T-helper 22 cell (primary cell): ENCODE measurements at places on chromosomes 1 and 21.

DNA sequence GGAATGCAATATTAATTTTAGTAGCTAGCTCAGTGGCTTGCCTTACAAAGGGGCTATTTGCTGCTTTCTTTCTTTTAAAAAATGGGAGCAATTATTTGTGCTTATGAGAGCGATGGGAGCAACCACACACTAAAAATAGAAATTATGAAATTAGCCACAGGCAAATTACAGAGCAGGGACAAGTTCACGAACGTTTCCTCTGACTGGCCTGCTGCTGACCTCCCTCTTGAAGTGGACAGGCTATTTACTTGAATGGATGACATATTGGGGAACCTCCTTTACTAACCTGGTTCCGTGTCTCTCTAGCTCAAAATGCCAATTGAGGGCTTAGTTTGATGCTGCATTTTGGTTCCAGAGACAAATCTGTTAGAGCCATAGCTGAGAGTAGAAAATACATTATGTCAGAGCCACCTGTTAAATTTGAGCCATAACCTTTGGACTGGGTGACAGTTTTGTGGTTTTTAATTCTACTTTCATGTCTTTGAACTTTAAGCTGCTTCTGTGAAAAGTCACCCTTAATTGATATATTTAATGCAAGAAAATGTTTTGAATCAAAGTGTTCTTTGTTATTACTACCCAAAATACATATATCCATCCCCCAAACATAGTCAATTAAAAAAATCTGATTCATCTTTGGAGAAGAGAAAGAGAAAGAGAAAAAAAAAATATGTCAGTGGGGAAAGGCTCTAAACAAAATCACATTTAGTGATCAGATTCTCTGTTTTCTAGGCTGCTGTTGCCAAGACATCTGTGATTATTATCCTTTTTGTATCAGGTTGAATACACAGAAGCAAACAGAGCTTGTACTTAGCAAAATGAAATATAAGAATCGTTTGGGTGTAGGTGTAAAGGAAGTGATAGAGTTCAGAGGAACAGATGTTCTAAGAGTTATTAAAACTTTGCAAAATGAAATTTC lies 351.9 kb downstream of the ADGRL2 start:
- DNase-seq, result no peak

DNA sequence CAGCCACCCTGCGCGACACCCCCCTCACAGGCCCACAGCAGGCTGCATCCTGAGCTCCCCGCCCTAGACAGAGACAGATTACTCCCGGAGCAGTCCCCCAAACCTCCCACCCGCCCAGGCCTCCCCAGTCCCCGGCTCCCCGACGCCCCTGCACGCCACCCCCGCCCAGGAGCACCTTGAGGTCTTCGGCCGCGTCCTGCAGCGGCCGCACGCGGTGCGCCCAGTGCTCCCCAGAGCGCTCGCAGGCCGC lies 731 bp downstream of the TRIM11 start:
- DNase-seq, result no peak

GRCh38 chr1:19563324-19564097 lies 78.2 kb upstream of the CAPZB start:
- DNase-seq, result no peak

DNA sequence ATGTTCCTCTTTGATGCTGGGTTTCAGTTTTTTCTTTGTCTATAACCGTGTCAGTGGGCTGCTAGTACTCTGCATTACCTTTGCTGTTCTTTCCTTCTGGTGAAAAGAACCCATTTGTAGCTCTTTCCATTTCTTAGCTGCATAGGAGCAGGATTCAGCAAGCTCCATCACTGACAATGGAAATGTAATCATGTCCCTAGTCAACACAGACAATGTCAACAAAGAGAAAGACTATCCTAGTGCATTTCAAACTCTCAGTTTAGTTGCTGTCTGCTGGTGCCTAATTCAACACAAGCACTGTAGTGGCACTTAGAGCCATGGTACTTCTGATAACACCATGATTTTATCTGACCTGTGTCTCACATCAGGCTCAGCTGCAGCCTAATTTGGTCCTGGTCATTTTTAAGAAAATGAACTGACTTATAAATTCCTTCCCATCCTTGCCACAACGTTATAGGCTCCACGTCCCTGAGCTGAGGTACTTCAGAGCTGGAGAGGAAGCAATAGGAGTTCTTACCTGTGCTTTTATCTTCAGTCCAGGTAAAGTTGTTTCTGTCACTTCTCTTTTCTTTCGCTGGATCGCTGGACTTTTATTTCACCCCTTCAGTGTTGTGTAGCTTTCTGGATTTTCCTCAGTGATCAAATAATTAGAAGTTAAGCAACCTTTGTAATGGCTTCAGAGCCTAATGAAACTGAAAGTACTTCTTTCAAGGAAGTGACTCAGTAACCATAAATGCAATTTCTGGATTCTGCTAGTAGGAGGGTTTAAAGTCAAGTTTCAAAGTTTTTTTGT lies at the start of gene GBP3:
Gene GBP3, minus strand, starts transcription at position 700 of the 793 bp plus-strand sequence. CDS start 2,145 bp downstream, outside the sequence.
- no peak for DNase-seq

DNA sequence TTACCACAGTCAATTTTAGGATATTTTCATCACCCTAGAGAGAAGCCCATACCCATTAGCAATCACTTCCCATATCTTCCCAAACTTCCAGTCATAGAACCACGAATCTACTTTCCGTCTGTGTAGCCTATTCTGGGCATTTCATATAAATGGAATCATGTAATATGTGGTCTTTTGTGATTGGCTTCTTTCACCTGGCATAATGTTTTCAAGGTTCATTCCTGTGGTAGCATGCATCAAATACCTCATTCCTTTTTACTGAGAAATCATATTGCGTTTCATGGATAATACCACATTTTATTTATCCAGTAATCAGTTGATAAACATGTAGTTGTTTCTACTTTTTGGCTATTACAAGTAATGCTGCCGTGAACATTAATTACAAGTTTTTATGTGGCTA lies 21.5 kb downstream of the DESI2 start:
- DNase-seq, result no peak

DNA sequence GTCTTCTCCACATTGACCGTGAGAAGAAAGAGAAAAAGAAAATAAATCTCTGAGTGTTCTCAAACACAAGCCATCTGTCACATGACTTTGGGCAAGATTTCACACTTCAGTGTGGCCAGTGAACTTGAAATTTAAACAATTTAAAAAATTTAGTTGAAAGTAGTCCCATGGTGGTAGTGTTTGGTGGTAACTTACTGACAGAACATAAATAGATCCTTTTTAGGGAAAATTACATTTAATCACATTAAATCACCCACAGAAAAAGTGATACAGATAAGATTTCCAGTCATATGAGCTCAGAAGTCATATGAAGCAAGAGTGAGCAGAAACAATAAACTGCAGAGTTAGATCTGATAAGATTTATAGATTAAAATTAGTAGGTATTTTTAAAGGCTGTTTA lies 31.9 kb upstream of the SGIP1 start:
- no peak for DNase-seq

DNA sequence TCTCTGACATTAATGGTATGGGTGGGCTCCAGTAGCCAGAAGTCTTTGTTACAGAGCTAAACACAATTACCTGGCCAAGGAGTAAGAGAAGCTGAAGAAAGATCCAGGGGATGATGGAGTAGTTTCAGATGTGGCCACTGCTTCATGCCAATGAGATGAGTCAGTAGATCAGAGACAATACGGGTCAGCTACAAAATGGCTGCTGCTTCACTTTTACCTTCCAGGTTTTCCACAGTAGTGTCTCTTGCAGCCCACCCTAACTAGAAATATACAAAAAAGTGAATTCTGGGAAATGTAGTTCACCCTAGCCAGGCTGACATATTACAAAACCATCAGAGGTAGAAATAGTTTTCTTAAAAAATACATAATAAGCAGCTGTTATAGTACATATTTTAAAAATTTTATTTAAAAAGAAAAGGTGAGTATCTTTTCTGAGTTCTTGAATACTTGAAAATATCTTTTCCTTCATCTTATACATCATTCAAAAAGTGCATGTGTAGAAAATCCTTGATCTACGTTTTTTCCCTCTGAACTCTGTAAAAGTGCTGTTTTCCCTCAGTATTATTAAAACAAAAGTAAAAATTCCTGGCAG lies 36.1 kb downstream of the LRIF1 start:
- DNase-seq, result no peak

DNA sequence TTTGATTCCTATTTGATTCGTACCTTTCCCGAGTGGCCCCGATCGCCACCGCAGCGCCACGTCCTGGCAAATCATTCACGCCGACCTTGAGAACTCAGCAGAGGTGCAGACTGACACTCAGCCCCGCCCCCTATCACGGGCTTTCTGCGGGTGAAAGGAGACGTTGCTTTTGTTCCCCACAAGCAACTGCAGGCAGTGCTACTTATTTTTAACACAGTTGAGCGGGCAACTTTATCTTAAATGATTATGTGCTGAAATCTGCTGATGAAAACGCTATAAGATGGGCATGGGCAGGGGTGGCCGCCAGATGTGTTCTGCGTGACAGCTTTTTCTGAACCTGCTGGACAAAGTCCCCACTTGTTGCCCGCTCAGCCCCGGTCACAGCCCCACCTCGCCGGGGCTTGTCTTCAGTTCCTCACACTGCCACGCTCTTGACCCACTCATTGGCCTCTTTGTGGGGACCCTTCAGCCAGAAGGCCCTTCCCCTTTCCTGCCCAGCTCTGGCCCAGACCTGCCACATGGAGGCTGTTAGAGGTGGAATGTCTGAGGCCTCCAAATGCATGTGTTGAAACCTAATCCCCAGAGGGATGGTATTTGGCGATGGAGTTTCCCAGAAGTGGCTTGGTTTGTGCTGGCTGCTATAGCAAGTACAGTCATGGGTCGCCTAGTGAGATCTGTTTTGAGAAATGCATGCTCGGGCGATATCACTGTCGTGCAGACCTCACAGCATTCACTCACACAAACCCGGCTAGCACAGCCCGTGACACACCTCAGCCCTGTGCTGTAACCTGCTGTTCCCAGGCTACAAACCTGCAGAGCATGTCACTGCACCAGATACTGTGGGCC lies 15.7 kb upstream of the PDXK start:
- DNase-seq, result no peak

DNA sequence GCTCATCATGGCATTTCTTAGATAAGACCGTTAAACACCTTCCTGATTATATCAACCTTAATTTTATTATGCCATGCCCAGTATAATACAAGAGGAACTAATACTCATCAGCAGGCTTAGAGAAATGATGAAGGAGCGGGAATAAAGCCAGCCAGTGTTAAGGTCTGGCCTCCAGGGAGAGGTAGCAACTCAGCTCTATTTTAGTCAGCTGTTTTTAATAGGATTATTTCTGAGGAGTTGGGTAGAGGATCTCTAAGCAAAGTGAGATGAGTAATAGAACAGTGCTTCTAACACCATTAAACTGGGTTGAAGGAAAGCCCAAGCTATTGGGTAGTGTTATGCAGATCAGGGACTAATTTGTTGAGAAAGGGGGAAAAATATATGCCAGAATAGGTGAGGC lies 921.5 kb downstream of the TTLL7 start:
- DNase-seq, result no peak

GRCh38 chr1:56442290-56442877 lies 137.0 kb downstream of the PLPP3 start:
- no peak for DNase-seq

DNA sequence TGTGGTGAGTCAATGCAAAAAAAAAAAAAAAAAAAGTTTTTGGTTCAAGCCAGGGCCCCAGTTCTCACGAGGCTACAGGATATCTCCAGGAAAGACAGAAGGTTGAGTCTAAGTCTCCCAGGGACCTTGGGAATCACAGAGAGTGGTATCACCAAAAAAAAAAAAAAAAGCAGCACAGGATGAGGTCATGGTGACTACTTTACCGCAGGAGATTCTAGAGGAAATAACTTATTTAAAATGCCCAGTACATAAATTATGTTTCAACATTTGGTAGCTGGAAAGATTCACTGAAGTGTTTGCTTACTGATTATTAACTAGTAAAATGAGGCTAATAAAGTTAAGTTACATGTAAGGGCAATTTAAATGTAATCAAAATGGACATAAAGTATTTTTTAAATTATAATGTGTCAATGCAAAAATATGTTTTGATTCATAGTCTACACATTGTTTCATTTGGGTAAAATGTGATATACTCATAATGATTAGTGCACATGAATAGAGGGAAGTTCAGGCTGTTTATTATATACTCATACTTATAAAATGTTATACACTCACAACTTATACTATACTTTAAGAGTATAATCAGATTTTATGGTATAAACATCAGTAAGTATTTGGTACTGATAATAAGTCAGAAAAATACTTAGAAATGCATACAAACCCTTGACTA lies 84.1 kb downstream of the PLPPR5 start:
- DNase-seq, result no peak

- no peak for DNase-seq
Observed at GRCh38 chr1:13754510-13755103, 54.6 kb downstream of the PRDM2 start.

- DNase-seq, result no peak
Observed at GRCh38 chr1:6065093-6065858, 19.6 kb downstream of the KCNAB2 start.

- DNase-seq, result no peak
Observed at GRCh38 chr1:151972542-151973248, 21.0 kb downstream of the S100A10 start.

DNA sequence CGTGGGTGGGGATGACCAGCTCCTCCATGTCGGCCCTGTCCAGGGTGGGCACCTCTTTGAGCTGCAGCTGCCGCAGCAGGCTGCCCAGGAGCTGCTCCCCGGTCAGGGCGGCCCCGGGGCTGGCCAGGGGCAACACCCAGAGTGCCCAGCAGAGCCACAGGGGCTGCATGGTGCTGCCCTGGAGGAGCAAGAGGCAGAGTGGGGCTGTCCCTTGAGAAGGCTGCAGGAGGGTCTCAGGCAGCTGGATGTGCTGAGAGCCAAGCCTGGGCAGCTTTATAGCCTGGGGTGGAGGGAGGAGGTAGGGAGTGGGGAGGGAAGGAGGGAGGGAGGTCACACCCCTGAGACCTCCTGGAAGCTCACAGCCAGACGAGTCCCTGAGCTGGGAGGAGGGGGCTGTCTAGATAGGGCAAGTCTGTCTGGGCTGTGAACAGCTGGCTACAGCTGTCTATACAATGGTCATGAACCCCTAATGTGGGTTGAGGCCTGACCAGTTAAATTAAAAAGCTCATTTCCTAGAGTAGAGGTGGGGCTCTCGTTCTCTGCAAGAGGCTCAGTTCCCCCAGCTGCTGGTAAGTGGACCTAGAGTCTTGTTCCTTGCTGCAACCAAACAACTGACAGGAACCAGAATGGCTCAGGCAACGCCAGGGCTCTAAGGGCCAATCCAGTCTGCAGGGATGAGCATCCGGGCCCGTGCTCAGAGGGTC lies at the start of gene LEFTY1:
Gene LEFTY1, minus strand, starts transcription at position 249 of the 704 bp plus-strand sequence. Its CDS starts 80 bp downstream, at position 169.
- no peak for DNase-seq

GRCh38 chr1:227999056-227999930 lies 7.5 kb upstream of the WNT3A start:
- peak; percentile 21 for DNase-seq

- no peak for DNase-seq
Observed at GRCh38 chr1:81221564-81221963, 579.2 kb upstream of the ADGRL2 start.

GRCh38 chr1:62903982-62904855 lies 120.3 kb downstream of the ATG4C start:
- DNase-seq, result no peak

- no peak for DNase-seq
Observed at GRCh38 chr1:54950369-54951163, 29.9 kb upstream of the TMEM61 start.

- DNase-seq, result no peak
Observed at GRCh38 chr1:203001986-203002385, 5.2 kb upstream of the TMEM183A start.
